ENCODE measurements at places on chromosomes 11 and 22.
A peak's percentile ranks its signal among the peaks of the same experiment; 100 is the strongest.

GRCh38 chr11:120925944-120926343, 98.0 kb upstream of the TBCEL start:
- H3K27me3 ChIP-seq, result no peaks in the 10 kb centered on the region
- no peaks in the 10 kb centered on the region for H3K36me3 ChIP-seq
- H3K4me3 ChIP-seq, result no peak overlapping the region
- H3K4me1 ChIP-seq, result no peaks in the 10 kb centered on the region
- no peak overlapping the region for H3K27ac ChIP-seq

DNA sequence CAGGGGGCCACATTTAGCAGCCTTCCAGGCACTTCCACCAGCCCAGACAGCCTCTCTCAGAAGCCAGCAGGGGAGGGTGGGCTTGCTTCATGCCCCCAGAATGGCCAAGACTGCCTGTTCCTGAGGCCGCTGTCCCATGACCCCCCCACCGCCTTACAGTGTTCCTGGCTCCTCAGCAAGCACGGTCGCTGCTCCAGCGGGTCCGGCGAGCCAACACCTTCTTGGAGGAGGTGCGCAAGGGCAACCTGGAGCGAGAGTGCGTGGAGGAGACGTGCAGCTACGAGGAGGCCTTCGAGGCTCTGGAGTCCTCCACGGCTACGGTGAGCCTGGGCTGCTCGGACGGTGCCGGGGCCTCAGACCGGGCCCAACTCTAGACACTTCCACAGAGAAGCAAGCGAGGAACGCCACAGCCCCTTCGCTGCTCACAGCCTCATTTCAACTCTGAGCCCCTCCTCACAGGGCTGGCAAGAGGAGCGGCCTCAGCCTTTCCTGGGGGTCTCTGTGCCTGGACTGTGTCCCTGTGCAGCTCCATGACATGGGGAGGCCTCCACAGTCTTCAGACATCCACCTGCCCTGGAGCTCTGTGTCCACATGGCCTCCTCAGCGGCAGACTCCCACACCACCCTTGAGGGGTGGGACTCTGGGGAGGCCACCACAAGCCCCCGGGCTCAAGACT, 668 bp downstream of the F2 start:
- DNase-seq, result no peak
- H3K4me1 ChIP-seq, result no peaks in the 10 kb centered on the region
- H3K27ac ChIP-seq, result no peak overlapping the region

- peak overlapping the region; percentile 95 for H3K27ac ChIP-seq
- H3K4me3 ChIP-seq, result no peak overlapping the region
- peak; percentile 53 for DNase-seq
- peaks cover 5% of the 10 kb centered on the region for H3K4me1 ChIP-seq
- no peaks in the 10 kb centered on the region for H3K36me3 ChIP-seq
These were observed 5.4 kb upstream of the FTH1 start for GRCh38 chr11:61972672-61973475.

DNA sequence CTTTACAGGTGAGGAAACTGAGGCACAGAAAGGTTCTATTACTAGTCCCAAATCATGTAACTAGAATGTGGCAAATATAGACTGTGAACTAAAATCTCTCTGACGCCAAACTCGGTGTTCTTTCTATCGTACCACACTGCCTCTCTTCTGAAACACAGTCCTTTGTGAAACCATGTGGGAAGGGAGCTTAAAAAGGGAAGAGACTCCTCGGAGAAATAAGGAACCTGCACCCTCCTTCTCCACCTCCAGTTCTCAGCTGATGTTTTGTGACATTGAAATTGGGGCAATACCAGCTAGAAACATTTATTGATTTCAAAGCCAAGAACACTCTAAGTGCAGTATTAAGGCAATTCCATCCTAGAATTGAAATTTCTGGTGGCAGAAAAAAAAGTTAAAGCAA, 76.4 kb upstream of the DRD2 start:
- no peak for DNase-seq
- no peaks in the 10 kb centered on the region for H3K36me3 ChIP-seq
- H3K4me3 ChIP-seq, result no peak overlapping the region
